Hematopoietic multipotent progenitor cell treated with erythropoietin and hydrocortisone succinate and interleukin-3 and kit ligand, for 6 days (in vitro differentiated cells): ENCODE measurements at places on chromosomes 16 and 17.
A peak's percentile ranks its signal among the peaks of the same experiment; 100 is the strongest.

DNA sequence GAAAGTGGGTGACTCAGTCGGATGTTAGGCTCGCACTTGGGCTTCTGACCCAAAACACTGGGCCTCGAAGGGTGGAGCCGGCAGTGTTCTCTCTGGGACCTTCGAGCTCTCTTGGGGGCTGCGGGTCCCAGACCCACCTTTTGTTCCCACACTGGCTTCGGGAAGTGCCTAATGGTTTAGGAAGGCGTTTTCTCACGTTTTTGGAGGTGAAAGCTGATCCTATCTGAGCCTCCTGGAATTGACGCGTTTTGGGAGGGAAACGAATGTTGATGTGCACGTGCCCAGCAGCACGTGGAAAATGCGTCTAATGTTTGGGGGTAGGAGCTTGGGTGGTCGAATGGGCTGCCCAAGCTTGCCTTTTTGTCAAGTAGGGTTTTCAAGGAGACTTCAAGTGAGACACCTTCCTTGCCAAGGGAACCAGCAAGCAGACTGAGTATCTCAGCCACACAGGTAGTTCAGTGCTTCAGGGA lies 666 bp downstream of the HGS start:
- DNase-seq, result peak; percentile 49

DNA sequence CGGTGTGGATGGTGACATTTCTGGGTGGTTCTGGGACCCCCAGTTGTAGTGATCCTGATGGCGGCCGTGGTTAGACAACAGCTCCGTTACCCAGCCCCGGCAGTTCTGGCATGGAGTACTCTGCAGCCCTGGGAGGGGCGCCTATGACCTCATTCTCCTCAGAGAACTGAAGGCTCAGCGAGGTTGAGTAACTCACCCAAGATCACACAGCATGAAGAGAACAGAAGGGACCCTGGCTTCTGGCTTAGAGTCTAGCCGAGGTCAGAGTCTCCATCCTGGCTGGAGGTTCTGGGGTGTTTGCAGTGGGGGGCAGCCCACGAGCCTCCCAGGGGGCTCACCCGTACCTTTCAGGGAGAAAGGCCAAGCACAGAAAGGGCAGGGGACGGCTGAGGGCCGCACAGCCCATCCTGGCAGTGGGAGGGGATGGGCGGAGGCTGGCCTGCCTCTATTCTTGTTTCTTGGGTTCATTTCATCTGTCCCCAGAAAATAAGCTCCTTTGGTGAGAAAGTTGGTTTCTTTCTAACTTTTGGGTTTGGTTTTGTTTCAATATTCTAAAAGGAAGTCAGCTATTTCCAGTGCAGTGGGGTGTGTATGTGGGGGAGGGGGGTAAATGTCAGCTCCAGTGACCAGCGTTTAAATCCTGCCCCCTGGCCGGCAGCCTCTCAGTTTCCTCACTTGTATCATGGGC lies 13.2 kb downstream of the ZFPM1 start:
- peak; percentile 79 for DNase-seq

DNA sequence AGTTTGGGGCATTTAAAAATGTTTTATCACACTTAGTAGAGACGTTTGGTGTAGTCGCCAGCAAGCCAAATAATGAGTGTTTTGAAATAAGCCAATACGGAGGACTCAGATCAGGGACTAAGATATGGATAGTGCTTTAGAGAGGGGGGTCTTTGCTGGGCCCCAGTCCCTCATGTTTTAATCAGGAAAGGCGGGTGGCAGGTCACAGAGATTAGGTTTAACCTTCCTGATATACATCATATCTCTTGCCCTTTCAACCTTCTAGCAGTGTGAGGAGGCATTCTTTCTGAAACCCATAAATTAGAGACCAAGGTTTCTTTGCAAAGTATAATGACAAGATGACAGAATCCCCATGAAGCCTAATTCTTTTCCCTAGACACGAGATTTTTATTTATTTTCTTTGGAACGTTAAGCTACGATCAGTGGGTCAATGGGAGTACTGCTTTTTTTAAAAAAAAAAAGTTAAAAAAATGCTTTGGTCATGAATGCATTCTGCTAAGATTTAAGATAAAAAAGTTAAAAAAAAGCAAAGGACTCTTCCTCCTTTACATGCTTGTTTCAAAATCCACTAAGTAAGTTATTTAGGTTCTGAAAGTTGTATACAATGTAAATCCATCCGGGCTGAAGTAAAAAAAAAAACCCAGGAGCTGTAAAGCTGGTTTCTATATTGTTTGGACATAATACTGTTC lies 572.1 kb upstream of the SALL1 start:
- DNase-seq, result no peak

DNA sequence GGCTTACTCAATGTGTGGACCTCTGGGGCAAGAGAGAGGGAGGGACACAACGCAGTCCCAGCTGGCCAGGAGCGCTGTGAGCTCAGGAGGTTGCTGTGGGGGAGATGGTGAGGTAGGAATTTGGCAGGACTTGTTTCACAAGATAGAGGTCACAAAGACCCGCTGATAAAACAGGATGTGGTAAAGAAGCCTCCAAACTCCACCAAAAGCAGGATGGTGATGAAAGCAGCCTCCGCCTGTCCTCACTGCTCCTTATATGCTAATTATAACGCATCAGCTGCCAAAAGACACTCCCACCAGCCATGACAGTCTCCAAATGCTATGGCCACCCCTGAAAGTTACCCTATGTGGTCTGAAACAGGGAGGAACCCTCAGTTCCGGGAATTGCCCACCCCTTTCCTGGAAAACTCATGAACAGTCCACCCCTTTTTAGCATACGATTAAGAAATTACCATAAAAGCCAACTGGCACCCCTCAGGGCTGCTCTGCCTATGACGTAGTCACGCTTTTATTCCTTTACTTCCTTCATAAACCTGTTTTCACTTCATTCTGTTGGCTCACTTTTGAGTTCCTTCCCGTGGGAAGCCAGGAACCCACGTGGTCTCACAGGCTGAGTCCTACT lies 5.3 kb upstream of the EIF4A3 start:
- peak; percentile 85 for DNase-seq

DNA sequence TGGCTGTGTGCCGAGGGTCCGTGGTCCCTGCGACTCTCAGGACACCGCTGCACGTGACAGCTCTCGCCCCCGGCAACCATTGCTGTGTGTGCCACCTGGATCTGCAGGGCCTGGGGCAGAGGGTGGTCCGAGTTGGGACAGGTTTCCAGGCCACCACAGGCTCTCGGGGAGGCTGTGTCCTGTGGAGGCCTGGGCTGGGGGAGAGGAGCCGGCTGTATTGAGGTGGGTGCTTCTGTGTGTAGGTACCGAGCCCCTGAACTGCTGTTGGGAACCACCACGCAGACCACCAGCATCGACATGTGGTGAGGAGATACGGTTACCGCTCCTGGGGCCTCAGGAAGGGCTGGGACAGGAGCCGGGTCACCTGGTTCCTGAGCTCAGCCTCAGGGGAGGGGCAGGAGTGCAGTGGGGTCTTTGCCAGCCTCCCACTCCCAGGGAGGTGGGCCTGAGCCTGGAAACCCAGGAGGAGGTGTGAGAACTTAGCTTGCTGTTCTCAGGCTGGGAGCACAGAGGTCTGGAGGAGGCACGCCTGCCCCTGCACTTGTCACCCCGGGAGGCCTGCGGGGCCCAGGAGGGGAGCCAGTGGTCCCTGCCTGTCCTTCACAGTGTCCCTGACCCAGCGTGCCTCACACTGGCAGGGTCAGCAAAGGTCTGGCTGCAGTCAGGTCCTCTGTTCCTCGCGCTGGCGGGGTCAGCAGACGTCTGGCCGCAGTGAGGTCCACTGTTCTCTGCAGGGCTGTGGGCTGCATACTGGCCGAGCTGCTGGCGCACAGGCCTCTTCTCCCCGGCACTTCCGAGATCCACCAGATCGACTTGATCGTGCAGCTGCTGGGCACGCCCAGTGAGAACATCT lies 7.3 kb downstream of the SPATA2L start:
- peak; percentile 76 for DNase-seq

GRCh38 chr17:44219108-44219615 lies 313 bp downstream of the UBTF start:
- DNase-seq, result no peak

GRCh38 chr16:10828851-10829366 lies 10.3 kb upstream of the TVP23A start:
- DNase-seq, result peak; percentile 42

DNA sequence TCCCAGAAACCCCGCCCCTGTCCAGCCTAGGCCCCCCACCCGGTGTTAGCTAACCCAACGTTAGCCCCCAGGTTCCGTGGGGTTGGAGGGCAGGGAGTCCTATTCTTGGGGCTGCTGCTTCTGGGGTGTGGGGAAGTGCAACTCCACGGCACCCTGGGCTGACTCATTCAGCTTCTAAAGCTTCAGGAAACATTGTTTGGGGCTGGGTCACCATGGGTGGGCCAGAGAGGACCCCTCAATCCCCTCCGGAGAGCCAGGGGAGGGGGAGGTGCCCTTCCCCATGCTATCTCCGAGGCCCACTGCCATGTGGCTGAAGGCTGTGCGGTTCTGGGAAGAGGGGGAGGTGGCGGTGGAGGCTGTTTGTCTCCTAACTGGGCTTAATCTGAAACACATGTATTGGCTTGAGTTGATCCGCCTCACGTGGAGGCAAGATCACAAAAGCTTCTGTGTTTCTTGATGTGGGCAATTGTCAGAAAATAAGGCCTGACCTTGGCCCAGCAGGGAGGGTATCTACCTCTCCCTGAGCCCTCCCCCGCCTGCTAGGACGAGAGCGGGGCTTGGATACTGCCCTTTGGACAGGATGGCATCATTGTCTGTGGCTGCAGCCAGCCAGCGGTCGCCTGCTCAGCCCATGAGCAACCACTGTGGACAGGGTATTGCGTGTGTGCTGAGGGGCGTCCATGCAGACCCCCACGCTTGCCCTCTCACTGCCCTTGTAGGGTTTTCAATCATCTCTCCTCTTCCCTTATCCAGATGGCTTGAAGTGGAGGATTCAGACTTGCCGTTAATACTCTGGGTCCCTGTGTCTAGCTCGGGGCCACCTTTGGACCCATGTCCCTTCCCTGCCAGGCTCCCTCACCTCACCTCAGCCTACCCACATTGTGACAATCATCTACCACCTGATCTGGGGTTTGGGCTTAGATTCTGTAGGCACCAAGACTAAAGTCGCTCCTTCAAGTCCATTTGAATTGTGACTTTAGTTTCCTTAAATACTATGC lies 1.3 kb downstream of the SERPINF1 start:
- DNase-seq, result peak; percentile 85

GRCh38 chr16:65579050-65579449 lies 457.2 kb upstream of the CDH11 start:
- DNase-seq, result no peak

DNA sequence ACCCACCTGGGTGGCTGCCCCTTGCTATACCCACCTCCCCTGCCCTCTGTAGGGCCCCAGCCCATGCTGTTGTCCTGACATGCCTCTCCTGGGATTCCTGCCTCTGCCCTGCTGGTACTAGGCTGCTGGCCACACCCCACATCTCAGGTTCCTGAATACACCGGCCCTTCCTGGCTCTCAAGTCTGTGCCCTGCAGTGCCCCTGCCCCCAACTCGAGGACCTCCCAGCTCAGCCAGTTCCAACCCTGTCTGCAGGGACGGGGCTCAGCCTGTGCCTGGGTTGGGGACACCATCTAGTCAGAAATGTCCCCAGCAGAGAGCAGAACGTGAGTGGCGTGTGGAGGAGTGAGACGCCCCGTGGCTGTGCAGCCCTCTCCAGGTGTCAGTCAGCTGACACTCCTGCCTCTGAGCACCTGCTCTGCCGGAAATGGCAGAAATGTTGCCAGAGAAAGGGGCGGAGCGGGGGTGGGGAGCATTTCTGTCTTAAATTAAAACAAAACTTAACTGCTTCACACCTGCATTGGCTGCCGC lies 28.7 kb downstream of the ACSF3 start:
- DNase-seq, result no peak

DNA sequence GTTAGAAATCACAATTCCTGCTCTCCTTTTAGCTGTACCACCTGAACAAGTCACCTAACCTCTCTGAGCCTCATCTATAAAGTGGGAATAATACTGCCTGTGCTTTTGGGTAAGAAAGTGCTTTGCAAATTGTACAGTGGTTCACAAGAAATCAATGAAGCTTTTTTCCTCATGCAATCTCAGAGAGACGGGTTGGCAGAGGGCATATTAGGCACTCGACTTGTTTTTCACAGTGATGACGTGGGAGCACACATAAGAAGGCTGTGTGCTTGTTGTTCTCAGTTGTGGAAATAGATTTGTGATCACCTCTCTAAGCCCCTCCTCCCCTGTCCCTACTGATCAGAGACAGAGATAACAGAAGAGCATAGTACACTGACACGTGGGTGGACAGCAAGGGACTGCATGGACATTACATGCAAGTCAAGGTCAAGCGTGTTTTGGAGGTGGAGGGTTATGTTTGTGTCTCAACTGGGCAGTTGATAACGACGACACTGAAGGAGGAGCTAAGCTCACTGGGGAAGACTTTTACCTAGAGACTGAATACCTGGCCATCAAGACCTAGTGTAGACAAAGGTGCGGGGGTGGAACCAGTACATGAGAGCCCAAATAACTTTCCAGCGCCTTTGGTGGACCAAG lies 1.7 kb upstream of the GPT2 start:
- DNase-seq, result no peak

- peak; percentile 49 for DNase-seq
Observed at GRCh38 chr17:47694581-47695428, 844 bp downstream of the TBKBP1 start.
